ENCODE measurements at places on chromosomes 6 and 20.
A peak's percentile ranks its signal among the peaks of the same experiment; 100 is the strongest.

DNA sequence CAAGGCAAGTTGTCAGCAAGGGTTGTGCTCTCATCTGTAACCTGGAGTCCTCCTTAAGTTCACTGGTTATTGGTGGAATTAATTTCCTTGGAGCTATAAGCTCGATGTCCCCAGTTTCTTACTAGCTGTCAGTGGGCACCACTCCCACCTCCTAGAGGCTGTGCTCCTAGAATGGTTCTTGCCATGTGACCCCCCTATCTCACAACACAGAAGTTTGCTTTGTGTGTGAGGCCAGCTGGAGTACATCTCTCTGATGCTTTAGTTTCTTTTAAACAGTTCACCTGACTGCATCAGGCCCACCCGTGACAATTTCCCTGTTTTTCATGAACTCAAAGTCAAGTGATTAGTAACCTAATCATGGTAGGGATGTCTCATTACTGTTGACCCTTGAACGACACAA, 179.1 kb upstream of the SCGN start:
- DNase-seq: no peak

GRCh38 chr6:41028561-41029412, 10.2 kb downstream of the UNC5CL start:
- no peak for DNase-seq

- DNase-seq: no peak
These were observed 621.8 kb downstream of the CDH26 start for GRCh38 chr20:60579941-60580515.

DNA sequence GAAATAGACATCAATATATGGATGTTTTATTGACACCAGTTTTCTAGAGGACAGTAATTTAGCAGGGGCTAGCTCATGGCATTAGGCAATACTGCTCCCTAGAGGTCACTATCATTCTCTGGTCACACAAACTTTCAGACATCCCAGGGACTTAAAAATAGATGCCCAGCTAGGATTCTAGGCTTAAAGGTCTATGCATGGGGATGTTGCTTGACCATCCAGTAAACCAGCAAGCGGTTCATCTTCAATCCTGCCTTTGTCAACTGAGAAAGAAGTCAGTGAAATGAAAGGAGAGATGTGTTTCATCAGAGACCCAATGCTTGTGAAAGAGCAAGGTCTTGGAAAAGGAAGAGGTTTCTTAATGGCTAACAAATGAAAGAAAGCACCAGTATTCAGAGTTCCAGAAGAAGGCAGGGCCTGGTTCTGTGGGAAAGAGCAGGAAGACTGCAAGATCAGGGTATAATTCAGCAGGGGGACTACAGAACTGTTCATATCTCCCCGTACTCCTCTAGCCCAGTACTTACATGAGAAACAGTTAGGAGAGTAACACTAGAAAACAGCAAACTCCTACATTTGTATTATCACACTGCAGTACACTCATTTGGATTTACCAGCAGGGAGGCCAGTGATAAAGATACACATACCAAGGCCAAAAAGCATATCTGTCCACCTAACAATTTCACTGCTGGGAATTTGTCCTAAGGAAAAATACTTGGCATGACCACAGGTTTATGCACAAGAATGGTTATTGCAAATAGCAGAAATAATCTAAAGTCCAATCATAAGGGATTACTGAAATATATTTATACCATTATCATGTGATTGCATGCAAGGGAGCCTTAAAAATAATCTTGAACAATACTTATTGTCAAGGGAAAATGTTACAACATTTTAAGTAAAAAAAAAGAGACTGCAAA, 151.4 kb upstream of the LAMA2 start:
- DNase-seq: peak; percentile 27

DNA sequence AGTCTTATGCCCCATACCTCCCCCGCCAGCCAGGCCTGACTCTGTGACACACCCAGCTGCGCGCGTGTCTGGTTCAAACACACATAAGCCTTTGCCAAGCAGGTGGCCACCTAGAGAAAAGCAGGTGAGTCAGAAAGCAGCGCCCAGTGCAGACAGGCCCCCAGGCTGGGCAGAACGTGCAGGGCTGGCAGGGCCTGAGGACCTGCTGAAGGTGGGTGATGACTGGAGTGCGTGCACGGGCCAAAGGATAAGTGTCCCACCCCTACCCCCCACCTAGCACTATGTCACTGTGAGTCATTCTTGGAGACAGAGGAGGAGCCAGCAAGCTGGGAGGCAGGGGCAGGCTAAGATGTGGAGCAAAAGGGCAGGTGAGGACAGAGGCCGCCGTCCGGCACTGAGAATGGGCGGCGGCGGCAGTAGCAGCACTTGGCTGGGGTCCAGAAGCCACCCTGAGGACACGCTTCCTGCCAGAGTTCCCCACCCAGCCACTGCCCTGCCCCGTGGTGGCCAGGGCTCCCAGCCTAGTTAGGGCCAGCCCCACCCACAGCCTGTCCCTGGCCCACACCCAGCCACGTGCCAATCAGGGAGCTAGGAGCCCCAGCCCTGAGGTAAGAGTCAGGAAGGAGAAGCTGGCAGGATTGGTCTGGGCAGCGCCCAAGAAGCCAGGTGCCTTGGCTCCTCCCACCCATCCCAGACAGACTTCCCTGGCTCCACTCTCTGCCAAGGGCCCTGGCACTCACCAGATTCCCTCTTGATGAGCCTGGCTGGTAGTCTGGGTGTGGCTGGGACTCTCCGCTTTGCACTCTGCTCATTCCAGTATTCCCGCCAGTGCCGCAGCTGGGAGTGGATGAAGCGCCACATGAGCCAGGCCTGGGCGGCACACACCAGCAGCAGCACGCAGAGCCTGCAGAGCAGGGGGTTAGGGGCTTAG, 72.7 kb downstream of the TRAM2 start:
- DNase-seq: peak; percentile 95

DNA sequence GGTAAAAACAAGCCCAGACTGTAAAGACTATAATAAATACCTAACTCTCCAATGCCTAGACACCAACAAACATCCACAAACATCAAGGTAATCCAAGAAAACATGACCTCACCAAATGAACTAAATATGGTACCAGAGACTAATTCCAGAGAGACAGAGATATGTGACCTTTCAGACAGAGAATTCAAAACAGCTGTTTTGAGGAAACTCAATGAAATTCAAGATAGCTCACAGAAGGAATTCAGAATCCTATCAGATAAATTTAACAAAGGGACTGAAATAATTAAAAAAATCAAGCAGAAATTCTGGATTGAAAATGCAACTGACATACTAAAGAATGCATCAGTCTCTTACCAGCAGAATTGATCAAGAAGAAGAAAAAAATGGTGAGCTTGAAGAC, 26.6 kb downstream of the NCOA6 start:
- DNase-seq: no peak
